ENCODE measurements at places on chromosomes 11 and 22.

DNA sequence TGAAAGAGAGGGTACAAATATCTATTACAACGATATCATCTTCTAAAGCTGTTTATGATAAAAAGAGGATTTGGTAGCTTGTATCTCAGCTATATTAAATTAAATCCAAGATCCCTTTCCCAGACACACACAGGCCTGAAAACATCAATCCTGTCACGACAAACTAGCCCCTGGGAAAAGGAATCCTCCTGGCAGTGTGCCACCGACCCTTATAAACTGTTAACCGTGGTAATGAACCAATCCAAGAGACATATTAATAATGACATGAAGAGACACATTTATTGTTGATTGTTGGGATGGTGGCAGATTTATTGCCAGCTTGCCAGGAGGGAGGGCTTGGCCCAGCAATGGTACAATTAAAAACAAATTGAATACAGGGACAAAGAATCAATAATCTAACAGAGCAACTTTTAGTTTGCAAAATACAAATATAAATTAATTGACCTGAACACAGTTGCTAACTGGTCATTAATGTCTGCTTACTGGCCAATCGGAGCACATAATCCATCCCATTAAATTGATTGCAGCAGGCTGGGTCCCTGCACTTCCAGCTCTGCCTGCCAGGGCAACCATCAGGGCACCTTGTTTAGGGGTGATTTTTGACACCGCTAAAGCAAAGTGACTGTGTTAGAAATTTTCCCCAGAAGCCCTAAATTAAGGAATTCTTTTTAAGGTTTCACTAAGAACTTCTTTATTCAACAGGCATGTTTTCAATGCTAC, 887.6 kb downstream of the OPCML start:
- DNase-seq = no peak

GRCh38 chr22:35883031-35883620, 145.5 kb downstream of the RBFOX2 start:
- DNase-seq = no peak

- DNase-seq = no peak
Observed at GRCh38 chr11:45646275-45646927, 19.0 kb downstream of the CHST1 start.

GRCh38 chr11:26987272-26987671, 6.6 kb upstream of the FIBIN start:
- no peak for DNase-seq

DNA sequence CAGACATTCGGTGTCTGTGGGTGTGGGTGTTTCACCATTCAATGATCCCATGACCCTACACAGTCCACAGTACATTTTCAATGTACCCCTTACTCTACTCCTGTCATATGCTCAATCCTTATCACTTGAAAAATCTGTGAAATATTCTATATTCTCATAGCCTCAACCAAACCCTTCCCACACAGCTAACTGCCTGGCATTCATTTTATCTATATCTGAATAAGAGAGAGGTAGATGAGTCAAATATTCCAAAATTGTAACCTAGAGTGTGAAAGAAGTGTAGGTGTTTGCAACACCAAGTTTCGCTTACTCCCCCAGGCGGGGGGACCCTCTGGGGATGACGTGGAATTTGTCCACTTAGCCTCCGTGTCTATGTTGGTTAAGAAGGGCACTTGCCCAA, 354.8 kb downstream of the ETS1 start:
- no peak for DNase-seq

GRCh38 chr11:73176874-73177155, 34.7 kb upstream of the FCHSD2 start:
- DNase-seq = no peak

DNA sequence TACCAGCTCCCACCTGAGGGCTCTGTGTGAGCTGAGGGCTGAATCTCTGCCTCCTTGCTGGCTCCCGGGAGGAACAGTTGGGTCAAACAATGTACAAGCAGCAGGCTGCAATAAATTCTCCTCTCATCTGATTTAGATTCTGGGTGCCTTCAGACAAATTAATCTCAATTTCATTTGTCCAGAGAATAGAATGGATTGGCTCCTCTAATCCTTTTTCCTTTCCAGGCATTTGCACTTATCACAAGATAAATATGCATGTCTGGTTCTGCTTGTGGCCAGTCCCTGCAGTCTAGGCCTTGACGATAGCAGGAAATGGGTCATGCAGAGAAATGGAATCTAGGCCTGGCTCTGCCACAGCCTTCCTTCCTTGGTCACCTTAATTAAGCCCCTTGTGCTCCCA, 28.7 kb downstream of the UPB1 start:
- DNase-seq = no peak

GRCh38 chr22:47167056-47167455, 404.6 kb downstream of the TBC1D22A start:
- no peak for DNase-seq

- no peak for DNase-seq
Observed at GRCh38 chr11:129067454-129067853, 124.7 kb downstream of the ARHGAP32 start.

- no peak for DNase-seq
Observed at GRCh38 chr22:42202048-42202447, 68.4 kb downstream of the TCF20 start.

- no peak for DNase-seq
Observed at GRCh38 chr11:100578831-100579311, 108.2 kb upstream of the ARHGAP42 start.

- no peak for DNase-seq
Observed at GRCh38 chr11:62607714-62608113, 4.9 kb downstream of the EML3 start.

GRCh38 chr11:128735935-128736605, 42.2 kb downstream of the FLI1 start:
- no peak for DNase-seq

DNA sequence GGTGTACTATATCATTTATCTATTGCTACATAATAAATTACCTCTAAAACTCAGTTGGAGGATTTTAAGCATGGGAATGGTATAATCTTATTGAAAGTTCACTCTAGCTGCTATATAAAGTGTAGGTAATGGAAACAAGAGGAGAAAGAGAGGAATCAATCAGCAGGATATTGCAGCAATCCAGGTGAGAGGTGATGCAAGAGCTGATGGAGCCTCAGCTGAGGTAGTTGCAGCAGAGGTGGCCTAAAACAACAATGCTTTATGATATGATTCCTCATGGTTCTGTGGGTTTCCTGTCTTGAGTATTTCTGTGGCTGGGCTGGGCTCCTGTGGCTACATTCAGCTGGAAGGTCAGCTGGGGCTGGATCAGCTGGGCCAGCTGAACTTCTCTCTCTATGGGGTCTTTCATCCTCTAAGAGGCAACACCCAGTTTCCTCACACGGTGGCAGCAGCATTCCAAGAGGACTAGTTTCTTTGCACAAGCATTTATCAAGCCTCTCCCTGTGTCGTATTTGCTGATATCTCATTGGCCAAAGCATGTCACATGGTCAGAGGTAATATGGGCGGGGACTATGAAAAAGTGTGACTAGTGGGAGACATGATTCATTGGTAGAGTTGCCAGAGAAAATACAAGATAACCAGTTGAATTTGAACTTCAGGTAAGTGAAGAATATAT, 135.4 kb upstream of the LARGE1 start:
- no peak for DNase-seq

- no peak for DNase-seq
Observed at GRCh38 chr22:21012446-21013407, 2.2 kb upstream of the P2RX6 start.

DNA sequence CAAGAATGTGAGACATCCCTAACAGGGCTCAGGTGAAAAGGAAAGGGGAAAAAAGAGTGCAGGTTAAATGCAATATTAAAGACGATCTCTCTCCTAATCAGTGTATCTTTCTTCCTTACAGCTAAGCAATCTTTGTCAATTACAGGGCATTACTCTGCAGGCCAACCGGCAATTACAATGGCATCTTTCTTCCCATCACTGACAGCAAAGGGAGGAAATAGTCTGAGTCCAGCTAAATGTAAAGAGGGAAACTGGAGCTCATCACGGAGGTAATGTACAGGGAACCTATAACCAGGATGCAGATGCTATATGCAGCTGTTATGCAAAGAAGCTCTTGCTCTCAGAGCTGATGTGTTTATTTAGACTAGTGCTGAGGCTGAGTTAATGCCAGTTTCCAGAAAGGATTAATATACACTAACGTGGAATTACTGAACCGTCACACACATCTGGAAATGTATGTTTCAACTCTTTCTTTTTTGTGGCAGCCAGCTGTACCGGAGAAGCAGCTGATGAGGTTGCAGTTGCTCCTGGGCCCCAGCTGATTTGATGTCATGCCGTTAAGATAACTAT, 121.6 kb downstream of the KIRREL3 start:
- no peak for DNase-seq

- no peak for DNase-seq
Observed at GRCh38 chr11:119808407-119809185, 79.6 kb upstream of the NECTIN1 start.

- DNase-seq = no peak
Observed at GRCh38 chr11:62497132-62497801, 49.3 kb downstream of the AHNAK start.

DNA sequence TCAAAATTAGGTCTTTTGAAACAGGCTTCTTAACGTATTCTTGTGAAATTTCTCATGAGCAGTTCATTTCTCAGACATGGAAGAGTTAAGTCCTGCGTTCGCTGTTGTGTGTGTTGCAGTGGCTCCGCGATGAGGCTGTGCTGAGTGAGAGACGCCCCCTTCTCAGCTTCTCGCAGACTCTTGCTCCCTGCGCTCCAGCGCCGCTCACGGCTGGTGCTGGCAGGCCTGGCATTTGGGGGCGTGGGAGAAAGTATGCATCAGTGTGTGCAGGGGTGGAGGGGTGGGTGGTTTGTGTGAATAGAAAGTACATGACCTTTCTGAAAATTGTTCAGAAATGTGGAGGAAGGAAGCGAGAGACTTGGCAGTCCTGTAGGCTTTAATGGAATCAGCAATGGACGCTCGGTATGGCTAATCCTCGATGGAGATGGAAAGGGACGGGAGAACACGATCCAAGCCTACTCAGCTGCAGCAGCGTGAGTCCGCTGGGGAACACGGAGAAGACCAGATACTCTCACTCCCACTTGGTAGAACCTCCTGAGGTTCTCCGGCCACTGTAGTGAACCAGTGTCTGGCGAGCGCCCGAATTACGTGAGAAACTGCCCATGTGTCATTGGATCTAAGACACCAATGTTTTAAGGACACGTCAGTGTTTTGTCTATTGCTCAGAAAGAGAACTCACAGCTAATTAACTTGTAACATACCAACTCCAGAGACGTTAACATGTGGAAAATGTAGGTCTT, 5.9 kb downstream of the TAB1 start:
- DNase-seq = no peak

DNA sequence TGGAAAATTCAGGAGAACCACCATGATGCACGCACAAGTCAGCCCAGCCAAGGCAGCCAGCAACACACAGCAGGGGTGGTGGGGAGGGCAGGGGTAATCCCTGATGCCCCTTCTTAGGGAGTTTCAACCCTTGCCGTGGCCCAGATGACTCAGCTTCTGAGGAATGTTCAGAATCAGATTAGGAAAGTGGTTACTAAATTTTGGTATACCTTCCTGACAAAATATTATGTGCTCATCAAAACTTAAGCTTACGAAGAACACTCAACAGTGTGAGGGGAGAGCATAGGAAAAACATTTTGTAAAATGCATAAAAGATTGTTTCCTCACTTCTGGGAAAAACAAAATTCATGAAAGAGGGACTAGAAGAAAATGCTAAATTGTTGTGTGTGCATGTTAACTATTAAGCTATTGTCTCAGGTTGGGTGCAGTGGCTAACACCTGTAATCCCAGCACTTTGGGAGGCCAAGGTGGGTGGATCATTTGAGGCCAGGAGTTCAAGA, 32.1 kb downstream of the SERPIND1 start:
- DNase-seq = no peak

GRCh38 chr22:20218326-20218872, 49.7 kb downstream of the RTN4R start:
- DNase-seq = no peak

DNA sequence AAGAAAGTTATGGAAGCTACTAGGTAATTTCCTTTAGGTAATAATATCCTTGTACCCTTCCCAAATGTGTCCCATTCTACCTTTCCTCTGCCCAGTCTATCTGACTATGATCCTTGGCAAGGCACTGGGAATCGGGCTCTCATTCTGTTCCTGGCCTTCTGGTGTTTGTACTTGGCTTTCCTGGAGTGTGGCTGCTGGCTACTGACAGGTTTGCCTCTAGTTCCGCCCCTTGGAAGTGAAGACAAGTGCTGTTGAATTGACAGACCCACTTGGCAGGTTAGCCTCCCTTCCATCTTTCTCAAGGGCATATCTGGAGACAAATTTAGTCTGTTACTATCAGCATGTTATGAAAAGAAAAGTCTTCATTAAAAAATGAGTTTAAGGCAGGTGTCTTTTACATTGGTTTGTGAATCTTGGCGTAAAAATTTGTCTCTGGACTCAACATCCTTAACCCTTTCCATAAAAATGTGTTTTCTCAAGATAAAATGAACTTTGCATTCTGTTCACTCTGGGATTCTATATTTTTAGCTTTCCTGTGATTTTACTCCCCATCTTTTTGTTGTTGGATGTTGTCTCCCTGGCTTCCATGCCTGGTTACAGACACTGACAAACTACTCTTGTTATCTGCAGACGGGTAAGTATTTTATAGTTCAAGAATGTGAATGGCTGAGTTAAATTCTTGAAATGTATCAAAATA, 287.4 kb upstream of the PDGFD start:
- no peak for DNase-seq

- no peak for DNase-seq
Observed at GRCh38 chr11:123185326-123185725, 9.7 kb downstream of the CLMP start.

DNA sequence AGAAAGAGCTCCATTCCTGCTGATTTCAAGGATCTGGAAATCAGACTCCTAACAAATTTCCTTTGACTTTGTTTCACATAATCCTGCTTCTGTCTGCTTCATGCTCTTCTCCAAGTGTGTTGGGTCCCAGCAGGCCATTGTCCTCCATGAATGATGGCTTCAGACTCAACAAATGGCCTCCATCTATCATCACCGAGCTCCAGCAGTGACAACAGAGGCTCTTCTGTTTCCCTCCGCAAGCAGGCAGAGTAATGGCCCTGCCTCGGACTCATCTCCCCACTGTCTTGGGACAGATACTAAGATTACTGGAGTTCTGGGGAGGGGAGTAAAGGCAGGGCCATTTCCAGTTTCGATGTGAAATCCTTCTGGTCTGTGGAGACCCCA, 127.3 kb downstream of the TENM4 start:
- DNase-seq = no peak

- DNase-seq = no peak
Observed at GRCh38 chr11:977830-978720, 52.4 kb downstream of the AP2A2 start.

DNA sequence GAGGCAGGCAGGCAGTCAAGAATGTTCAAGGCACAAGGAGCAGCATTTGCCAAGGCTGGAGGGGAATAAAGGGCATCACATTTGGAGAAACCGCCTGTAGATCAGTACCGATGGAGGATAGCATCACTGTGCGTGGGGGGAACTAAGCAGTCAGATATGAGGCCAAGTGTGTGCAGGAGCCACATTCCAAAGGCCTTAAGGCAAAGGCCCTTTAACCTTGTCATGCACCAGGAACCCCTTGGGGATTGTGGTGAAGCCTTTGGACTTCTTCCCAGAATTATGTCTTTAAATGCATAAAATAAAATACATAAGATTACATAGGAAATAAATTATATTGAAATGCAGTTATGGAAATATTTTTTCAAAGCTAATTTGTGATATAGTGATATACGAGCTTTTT, 532.1 kb downstream of the BUD13 start:
- no peak for DNase-seq

All from GM12892 (cell line).